ENCODE measurements at places on chromosomes 12 and 14.
A peak's percentile ranks its signal among the peaks of the same experiment; 100 is the strongest.

- DNase-seq = no peak
Measured at GRCh38 chr14:90302529-90303303, 29.0 kb downstream of the NRDE2 start.

DNA sequence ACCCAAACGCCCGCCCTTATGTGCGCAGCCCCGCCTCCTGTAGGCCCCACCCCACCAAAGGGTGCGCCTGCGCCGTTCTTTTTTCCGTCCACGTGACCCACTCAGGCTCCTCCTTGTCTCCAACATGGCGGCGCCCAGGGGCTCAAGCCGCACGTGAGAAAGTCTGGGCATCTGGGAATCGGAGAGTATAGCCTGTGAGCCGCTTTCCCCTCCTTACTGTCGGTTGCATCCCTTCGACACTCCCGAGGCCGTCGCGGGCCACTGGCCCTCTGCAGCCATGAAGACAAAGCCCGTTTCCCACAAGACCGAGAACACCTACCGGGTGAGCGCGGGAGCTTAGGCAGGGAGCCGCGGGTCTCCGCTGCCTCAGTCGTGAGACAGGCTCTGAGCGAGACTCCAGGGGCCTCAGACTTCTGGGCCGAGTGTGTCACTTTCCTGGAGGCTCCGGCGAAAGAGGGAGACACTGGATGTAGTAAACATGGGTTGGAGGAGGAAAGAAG, at the start of gene UTP20:
Gene UTP20, plus strand, starts transcription at position 100 of the 500 bp plus-strand sequence. Its CDS starts 178 bp downstream, at position 278.
- DNase-seq = peak; percentile 88

GRCh38 chr12:123010110-123010509, 29.6 kb downstream of the ARL6IP4 start:
- no peak for DNase-seq

DNA sequence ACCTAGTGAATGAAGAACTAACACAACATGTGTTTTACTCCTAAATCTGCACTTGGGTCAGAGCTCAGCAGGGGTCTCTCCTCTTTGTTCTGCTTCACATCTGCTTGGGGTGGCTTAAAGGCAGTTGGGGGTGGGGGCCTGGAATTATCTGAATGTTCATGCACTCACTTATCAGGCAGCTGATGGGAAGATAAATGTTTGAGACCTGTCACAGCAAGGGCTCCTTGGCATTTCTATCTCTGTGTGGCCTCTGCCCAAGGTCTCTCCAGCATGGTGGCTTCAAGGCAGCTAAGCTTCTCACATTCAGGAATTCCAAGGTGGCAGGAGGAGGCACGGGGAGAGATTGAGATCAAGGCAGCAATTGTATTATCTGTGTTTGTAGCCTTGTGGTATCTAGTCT, 6.4 kb upstream of the HMGA2 start:
- DNase-seq = no peak

GRCh38 chr12:82383930-82384552, 25.7 kb downstream of the METTL25 start:
- no peak for DNase-seq

GRCh38 chr12:1418144-1418543, 176.2 kb downstream of the FBXL14 start:
- no peak for DNase-seq

DNA sequence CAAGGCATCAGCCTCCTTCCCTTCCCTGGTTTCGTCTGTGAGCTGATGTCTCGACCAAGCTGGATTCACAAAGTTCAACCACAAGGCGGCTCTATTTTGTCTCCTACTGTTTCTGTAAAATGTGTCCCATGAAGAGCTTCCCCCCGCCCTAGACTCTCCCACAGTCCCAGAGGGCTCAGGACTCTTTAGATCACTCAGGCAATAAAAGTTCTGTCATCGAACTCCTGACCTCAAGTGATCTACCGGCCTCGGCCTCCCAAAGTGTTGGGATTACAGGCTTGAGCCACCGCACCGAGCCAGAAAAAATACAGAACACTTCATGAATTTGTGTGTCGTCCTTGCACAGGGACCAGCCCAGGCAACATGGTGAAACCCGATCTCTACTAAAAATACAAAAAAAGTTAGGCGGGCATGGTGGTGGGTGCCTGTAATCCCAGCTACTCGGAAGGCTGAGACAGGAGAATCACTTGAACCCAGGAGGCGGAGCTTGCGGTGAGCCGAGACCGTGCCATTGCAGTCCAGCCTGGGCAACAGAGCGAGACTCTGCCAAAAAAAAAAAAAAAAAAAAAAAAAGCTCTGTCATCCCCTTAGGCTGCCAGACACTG, 149.4 kb downstream of the BCL11B start:
- no peak for DNase-seq

DNA sequence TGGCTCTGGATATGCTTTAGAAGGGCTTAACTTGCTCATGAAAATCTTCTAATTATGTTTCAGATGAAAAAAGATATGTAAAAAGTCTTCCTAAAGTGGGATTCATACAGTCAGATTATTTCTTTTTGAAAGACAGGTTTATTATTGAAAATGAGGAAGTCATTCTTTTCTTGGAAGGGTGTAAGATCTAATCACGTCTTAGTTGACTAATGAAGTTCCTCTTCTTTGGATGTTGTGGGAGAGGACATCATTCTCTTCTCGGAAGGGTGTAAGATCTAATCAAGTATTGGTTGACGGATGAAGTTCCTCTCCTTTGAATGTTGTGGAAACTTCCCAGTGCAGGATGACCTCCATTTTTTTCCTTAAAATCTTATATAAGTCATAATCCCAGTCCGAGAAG, 74.9 kb downstream of the ALG10 start:
- no peak for DNase-seq

GRCh38 chr12:90173499-90174197, 465.0 kb upstream of the ATP2B1 start:
- no peak for DNase-seq

DNA sequence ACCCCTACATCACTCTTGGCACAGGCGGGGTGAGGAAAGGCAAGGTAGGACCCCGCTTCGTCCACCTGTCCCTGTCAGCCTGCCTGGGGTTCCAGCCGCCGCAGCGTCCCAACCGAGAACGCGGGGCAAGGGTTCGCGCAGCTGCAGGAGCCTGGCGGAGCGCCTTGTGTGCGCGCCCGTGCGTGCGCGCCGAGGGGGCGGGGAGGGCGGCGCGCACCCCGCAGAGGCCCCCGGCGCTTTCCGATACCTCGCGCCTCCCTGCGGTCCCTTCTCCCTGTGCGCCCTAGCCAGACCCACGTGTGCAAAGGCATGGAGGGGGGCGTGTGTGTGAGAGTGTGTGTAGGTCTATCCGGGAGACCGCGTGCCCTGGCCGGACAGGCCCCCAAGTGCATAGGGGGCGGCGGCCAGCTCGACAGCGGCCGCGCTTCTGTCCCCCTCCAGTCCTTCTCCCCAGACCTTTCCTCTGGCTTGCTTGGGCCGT, 122.4 kb downstream of the TSPAN9 start:
- DNase-seq = no peak

GRCh38 chr12:62268956-62269355, 8.8 kb downstream of the USP15 start:
- DNase-seq = no peak

DNA sequence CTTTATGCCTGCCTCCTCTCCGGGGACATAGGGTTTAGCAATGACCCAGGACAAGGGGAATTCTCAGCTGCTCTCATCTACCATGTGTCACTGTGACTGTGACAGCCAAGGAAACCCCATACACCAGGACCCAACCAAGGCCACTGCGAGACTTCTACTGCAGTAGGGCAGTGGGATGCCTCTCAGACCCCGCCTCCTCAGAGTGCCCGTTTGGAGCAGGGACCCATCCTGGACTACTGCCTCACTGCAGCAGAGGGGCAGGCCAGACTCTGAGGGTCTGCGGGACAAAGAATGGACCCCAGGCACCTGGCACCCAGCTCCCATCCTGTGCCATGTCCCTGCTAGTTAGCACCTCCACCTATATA, 71.3 kb upstream of the DDX11 start:
- no peak for DNase-seq
